ENCODE measurements at places on chromosomes 16 and 17.

DNA sequence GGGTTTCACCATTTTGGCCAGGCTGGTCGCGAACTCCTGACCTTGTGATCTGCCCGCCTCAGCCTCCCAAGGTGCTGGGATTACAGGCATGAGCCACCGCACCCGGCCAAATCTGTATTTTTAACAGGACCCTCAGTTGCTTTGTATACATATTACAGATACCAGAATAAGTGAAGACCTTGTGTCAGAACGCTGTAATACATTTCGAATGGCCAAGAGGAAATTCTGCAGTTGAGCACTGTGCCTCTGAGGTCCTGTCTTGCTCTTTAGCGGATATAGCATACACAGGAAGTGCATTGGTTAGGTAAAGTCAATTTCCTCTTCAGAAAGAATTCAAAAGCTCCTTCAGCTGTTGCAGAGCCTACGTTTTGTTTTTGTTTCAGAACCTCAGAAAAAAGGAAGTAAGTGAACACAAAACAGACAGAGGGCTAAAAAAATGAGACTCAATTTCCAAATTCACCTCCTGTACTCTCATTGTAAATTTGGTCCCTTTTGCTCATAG lies 15.7 kb downstream of the CRLF3 start:
- peak; percentile 93 for DNase-seq

GRCh38 chr17:81020767-81021497 lies 14.0 kb upstream of the BAIAP2 start:
- no peak for DNase-seq

GRCh38 chr17:8708025-8708461 lies 36.6 kb downstream of the CCDC42 start:
- no peak for DNase-seq

DNA sequence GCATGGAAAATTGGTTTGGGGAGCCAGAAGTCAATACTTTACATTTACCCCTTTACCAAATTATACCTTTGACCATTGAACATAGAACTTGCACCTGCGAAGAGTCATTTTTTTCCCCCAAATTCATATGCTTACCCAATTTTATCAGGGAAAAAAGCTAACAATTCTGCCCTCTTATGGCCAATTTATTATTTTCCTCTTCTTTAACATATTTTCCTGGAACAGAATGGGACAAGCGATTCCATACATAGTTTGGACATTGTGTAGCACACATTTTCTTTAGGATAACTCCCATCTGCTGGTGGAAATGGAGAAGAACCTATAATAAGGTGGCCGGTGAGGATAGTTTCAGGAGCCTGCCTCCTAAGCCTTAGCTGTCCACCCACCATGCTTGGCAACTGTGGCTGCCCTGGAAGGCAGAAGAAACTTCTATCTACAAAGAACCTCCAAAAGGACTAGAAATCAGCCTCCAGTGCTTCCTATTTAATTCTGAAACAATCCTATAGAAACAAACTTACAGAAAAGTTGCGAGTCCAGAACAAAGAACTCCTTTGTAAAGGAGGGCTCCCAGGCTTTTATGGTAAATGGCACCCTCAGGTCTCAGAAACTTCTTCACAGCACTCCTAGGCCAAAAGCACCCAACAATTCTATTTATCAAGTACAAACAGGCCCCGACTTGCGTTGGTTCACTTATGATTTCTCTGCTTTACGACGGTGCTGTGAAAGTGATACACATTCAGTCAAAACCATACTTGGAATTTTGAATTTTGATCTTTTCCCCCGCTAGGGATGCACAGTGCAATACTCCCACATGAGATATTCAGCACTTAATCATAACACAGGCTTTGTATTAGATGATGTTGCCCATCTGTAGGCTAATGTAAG lies 64.1 kb upstream of the CACNG4 start:
- no peak for DNase-seq

DNA sequence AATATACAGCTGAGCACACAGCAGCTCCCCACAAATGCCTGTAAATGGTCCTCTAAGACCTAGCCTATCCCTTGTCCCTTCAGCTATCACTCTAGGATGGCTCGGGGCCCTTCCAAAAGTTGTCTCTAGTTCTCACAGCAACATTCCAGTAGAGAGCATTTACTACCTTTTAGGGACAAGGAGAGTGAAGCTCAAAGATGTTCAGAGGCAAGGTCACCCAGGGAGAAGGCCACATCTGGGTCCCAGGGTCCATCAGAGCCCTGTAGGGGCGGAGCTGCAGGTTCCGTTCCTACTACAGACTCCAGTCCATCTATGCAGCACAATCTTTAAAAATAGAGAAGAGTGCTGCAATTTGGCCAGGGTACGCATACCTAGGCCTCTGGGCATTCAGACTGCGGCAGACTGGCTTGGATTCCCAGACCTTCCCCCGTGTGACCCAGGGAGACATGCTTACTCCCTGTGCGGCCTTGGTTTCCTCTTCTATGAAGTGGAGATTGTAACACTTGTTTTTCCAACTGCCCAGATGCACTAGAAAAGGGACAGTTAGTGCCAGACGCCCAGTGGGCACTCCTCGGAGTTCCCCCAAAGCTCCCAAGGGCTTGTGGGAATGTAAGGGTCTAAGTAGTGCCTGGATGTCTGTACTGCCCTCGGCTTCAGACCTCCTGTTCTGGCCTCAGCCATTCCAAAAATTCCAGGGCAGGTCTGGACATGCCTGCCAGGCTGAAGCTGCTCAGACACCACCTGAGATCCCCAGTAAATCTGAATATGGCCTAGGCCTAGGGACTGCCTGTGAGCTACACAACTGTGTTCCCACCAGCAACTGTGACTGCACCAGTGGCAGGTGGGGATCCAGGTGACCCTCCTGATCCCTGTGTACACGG lies 2.5 kb downstream of the SLC12A4 start:
- no peak for DNase-seq

GRCh38 chr17:34826332-34826731 lies 134.9 kb downstream of the CCT6B start:
- no peak for DNase-seq

DNA sequence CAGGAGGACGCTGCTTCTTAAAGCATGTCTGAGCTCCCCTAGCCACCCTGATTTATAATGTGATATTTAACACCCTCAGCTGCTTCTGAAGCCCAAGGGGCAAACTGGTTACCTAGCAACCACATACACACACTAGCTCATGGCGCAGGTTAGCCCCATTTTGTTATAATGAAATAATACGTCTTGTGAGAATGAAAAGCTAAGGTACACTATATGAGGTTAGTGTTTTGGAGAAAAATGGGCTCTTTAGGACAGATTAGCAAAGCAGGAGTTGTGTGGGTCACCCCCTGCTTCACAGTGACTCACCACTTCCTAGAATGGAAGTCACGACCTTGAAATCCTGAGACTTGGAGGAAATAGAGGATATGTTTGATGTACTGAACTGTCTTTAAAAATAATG lies 404.8 kb upstream of the HSBP1 start:
- DNase-seq = no peak

- DNase-seq = no peak
Measured at GRCh38 chr16:86379505-86379846, 130.9 kb upstream of the FOXF1 start.

- DNase-seq = no peak
Measured at GRCh38 chr17:70368011-70368410, 198.7 kb downstream of the KCNJ2 start.

DNA sequence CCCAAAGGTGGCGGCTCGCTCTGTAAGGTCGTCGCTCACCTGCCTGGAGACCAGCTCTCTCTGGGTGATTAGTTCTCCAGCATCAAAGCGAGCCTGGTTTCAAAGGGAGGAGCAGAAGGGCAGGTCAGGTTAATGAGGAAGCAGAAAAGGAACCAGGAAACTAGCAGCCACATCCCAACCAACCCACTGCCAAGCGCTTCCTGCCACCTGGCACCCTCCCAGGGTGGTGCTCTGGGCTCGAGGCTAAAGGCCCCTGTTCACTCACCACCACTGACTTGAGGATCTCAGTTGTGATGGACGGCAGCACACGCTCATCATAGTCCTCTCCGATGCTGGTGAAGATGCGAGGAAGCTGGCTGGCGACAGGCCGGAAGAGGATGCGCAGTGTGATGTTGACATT lies 5.6 kb downstream of the PHB1 start:
- DNase-seq = no peak

GRCh38 chr16:88895335-88895734 lies 28.9 kb upstream of the PABPN1L start:
- DNase-seq = no peak

DNA sequence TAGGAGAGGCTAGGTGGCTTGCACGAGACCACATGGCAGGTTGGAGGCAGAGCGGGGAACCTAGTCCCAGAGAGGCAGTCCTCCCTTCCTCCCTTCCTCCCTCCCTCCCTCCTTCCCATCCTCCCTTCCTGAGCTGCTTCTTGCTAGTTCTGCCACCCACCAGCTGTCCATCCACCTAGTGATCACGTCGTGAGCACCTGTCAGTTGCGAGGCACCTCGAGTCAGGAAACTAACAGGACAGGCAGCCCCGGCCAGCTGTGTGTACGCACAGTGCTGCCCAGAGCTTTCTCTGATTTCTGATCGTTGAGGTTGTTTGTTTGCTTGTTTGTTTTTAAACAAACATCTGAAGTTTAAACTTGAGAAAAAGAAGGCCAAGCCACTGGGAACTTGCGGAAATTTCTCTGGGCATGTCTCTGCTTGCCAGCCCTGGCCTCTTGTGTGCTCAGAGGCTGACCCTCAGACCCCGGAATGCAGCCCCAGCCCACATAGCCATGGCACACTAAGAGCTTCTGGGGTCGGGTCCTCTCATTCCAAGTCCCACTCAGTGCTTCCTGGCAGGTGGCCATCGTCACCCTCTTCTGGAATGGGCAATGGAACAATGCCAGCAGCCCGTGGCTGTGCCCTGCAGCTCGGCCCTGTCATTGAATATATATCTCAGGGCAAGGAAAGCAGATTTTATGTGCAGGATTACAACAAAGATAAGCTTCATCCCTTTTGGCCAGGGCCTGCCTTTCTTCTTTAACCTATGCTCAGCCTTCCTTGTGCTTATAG lies 174.0 kb downstream of the KATNIP start:
- no peak for DNase-seq

DNA sequence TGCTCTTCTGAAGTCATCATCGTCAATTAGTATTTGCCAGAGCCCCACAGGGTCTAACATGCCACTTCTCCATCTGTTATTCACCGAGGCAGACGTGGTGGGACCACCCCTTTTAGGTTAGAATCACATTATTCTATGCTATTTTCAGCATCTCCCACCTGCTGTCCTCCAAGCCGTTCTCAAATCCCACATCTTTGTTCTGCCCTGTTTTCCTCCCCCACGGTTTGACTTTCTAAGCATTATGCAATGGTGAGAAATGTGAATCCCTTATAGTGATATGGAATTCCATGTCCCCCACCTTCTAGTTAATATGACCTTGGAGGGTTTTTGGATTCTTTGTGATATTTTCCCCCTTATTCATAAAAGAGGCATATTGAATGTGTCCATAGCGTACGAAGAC lies 634.1 kb upstream of the RBFOX1 start:
- DNase-seq = no peak

- no peak for DNase-seq
Measured at GRCh38 chr17:40153603-40154236, 13.4 kb downstream of the CASC3 start.

DNA sequence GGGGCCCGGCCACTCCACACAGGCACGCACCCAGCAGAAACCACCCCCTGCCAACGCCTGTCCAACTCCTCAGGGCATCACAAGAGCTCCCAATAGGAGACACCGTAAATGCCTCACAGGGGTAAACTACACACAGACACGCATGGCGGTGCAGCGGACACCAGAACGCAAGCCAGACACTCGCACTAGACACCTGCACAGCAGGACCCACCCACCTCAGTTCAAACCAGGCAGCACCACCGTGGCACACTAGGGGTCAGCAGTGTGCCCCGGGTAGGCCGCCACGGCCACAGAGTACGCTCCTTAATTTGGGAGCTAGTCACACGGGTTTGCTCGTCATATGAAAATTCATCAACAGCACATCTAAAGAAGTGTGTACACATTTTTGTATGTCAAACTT lies 3.4 kb downstream of the SLC38A10 start:
- DNase-seq = no peak

- no peak for DNase-seq
Measured at GRCh38 chr17:39742856-39743436, 5.2 kb downstream of the GRB7 start.

- no peak for DNase-seq
Measured at GRCh38 chr17:45038728-45039634, 12.5 kb downstream of the DCAKD start.

DNA sequence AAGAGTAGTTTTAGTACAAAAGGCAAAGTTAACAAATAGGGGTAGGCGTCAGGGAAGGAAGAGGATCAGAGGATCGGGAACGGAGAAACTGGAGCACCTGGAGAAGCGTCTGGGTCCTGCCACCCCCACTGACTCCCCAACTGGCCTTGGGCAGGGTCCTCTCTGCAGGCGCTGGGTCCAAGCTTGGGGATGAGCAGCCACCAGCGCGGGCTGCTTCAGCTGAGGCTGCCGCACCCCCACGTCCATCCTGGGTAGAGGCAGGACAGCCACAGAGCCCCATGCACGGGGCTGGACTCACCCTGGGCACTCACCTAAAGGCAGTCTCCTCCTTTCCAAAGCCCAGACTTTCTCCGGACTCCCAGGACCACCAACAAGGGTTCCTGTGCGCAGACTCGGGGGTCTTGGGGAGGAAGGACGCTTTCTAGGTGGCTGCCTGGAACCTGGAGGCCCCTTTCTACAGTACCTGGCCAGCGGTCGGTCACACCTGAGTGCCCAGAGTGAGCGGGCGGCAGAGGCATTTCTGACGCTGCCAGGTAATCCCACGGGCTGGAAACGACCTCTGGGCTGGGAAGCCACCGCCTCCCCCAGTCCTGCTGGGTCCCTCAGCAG lies 1.1 kb downstream of the HS3ST6 start:
- no peak for DNase-seq

All from SIG-M5 (cell line).